ENCODE measurements at places on chromosomes 6 and 20. TPM values are rescaled to one million over a fixed set of nuclear protein-coding genes. Genes with fewer than 3 reads are reported as not detected.

The OCSTAMP gene
- total RNA-seq, result not detected

The ANKEF1 gene
- 0.25 TPM for total RNA-seq

The OR2H2 gene
- total RNA-seq, result not detected

DNA sequence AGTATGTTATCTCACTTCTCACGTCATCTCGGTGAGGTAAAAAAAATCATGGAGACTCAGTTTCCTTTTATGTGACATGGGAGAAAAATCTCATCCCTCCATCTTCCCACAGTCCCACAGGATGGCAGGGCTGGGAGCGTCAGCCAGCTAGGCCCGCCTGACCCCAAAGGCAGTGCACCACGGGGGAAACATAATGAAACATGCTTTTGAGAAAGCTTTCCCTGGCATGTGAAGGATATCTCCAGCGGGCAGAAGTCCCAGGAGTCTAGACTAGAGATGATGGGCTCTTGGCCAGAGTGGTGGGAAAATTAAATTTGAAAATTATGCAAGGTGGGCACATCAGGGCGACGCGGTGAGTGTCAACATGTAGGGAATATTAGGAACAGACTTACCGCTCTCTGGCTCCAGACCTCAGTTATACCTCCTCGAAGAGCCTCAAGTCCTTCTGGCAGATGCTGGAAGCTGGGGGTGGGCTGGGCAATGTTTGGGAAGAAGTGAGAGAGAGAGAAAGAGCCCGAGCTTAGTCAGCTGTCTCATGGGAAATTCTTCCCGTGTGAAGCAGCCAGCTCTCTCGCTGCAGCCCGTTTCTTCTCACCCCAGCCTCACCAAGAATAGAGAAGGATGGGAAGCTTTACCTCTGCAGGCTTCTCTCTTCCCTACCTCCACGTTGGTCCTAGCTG is 52.3 kb downstream of the MOCS1 start:
- H3K27me3 ChIP-seq, result no peaks in the 10 kb centered on the region
- no peak for DNase-seq
- H3K27ac ChIP-seq, result no peak overlapping the region
- H3K4me3 ChIP-seq, result no peak overlapping the region
- H3K4me1 ChIP-seq, result no peaks in the 10 kb centered on the region

GRCh38 chr6:6482256-6482655 is 106.3 kb upstream of the LY86 start:
- DNase-seq, result no peak
- no peaks in the 10 kb centered on the region for H3K36me3 ChIP-seq
- no peak overlapping the region for H3K4me3 ChIP-seq
- peaks cover 40% of the 10 kb centered on the region for H3K27me3 ChIP-seq

GRCh38 chr20:38728191-38728781 is 4.0 kb downstream of the SLC32A1 start:
- no peak for DNase-seq
- H3K27ac ChIP-seq, result peak overlapping the region; percentile 30
- no peak overlapping the region for H3K4me3 ChIP-seq
- H3K36me3 ChIP-seq, result peaks cover 7% of the 10 kb centered on the region

The LRFN2 gene
- not detected for total RNA-seq

The WFDC5 gene
- not detected for total RNA-seq

The GSTA2 gene
- not detected for total RNA-seq

DNA sequence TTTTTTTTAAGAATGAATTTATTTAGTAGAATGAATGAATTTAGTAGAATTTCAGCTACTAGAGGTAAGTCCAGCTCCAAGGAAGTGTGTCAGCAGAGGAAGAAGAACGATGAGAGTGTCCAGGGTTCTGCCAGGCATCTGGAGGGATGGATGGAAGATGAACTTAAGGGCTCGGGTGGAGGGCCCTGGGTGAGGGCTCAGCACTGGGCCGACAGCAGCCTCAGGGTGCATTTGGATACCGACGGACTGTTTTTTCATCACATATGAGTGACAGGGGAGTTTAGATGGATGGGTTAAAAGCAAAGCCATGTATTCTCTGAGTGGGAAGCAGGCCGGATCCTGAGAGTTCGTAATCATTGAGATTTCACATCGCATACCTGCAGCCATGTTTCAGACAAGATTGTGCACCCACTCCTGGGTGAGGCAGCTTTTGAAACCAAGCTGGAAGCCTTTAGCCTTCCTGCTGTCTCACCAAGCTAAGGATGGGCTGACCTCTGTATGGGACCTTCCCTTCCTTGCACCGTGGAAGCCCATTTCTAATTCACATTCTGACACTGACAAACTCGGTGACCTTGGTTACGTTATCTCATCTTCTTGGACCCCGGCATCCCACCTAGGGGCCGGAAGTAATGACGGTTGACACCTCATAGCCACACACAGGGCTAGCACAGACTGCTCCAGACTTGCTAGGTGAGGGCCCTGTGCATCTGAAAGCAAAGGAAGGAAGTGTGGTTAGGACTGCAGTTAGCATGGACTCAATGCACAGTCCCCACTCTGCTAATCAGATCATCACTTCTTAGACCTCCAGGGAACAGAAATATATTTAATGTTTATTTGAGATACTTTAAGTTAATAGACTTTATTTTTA is 228.5 kb downstream of the SLC24A3 start:
- peaks cover 2% of the 10 kb centered on the region for H3K36me3 ChIP-seq
- no peak overlapping the region for H3K4me3 ChIP-seq
- H3K27ac ChIP-seq, result no peak overlapping the region
- no peak for DNase-seq
- H3K27me3 ChIP-seq, result no peaks in the 10 kb centered on the region

DNA sequence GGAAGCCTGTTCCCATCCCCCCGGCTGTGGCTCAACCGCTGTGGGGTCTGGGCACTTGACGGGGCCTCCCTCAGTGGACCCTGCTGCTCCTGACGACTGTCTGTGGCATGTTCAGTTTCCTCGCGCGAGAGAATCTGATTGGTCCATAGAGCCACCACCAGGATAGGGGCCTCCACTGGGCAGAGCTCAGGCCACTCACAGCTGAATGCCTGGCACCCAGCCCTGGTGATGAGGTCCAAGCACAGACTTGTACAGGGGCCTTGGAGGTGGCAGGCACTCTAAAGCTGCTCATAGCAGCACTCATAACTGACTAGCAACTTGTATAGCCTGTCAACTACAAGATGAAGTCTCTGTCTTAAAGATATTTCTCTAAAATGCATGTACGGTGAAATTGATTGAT is 368.1 kb downstream of the NRN1 start:
- no peaks in the 10 kb centered on the region for H3K27me3 ChIP-seq
- no peaks in the 10 kb centered on the region for H3K4me1 ChIP-seq
- H3K36me3 ChIP-seq, result peaks cover 12% of the 10 kb centered on the region
- no peak overlapping the region for H3K27ac ChIP-seq
- DNase-seq, result no peak
- H3K4me3 ChIP-seq, result no peak overlapping the region

The RHAG gene
- not detected for total RNA-seq

The DNAH8 gene
- not detected for total RNA-seq

GRCh38 chr6:67676892-67677291 is 958.2 kb upstream of the ADGRB3 start:
- H3K4me3 ChIP-seq, result no peak overlapping the region
- no peak overlapping the region for H3K27ac ChIP-seq
- H3K27me3 ChIP-seq, result no peaks in the 10 kb centered on the region
- H3K36me3 ChIP-seq, result no peaks in the 10 kb centered on the region
- no peaks in the 10 kb centered on the region for H3K4me1 ChIP-seq
- DNase-seq, result no peak

The PNPLA1 gene
- total RNA-seq, result not detected

- H3K27ac ChIP-seq, result no peak overlapping the region
- no peak overlapping the region for H3K4me3 ChIP-seq
- H3K36me3 ChIP-seq, result peaks cover 4% of the 10 kb centered on the region
- no peaks in the 10 kb centered on the region for H3K4me1 ChIP-seq
Measured at GRCh38 chr20:32912688-32913087, 54.0 kb downstream of the EFCAB8 start.

Measured in activated T-helper 2 cell treated with anti-CD3 and anti-CD28 coated beads, Interferon-gamma antibody, Interleukin-2, Interleukin-4, amounts not matched to agents 10 μg/mL and 5 μg/mL and 100 μg/mL, durations not matched to agents 14 hours and 24 hours and 36 hours (primary cell).